ENCODE measurements at places on chromosomes 11 and 22.

DNA sequence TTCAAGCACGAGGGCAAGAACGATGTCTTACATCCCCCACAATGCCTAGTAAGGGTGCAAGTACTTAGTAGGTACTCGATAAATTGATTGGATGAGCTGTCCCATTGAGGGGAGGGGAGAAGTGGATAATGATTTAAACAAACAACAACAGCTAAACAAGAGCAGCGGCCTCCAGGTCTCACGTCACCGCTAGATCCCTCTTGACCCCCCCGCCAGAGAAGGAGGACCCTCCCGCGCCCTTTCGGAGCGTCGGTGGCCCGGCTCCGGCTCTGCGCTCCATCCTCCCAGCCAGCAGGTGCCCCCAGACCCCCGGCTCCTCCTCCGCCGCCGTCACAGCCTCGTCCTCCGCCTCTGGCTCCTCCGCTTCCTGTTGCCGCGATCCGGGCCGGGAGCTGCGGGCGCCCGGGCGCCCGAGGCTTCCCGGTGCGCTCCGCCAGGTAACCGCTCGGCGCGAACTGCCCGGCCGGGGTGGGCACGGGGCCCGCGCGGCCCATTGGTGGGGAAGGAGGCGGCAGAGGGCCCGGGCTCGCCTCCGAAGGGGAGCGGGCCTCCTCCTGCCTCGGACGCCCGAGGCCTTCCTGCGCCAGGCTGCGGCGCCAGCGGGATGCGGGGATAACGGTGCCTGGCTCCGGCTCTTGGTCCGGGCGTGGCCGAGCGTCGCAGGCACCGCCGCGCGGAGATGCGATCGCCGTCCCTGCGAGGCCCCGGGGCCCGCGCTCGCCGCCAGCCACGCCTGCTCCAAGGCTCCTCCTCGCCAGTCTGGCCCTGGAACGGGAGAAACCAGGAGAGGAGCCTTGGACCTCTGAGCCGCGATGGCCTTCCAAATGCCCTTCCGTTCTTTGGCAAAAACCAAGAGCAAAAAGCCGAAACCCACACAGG is at the start of gene TLCD5:
TSS of gene TLCD5 (plus strand) at position 368 of the 879 bp plus-strand sequence. CDS start 2,143 bp downstream, outside the sequence.
- no peak for DNase-seq

GRCh38 chr22:50196256-50196655 is 4.6 kb upstream of the SELENOO start:
- DNase-seq = no peak

DNA sequence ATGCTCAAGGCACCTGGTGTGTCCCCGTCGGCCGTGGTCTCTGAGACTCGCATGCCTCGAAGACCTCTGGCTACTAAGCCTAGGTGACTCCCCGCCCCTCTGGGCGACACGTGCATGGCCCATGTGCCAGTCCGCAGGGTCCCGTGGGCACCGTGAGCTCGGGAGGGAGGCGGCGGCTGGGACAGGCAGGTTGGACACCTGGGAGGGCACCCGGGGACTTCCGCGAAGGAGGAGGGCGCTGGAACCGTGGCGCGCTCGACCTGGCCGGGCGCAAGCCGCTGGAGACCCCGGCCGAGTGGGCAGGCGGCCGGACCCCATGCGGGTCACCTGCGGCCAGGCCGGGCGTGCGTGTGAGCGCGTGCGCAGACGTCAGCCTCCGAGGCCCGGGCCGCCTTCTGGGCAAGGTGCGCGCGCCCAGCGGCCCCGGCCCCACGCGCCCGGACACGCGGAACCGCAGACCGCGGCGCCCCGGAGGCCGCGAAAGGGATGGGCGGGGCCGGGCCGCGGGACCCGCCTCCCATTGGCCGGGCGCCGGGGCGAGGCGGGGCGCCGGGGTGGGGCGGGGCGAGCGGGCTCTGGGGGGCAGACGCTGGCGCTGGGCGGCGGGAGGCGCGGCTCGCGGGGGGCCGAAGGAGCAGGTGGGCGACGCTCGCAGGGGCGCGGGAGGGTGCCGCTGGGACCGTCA is 579 bp upstream of the RASD2 start:
- DNase-seq = no peak

DNA sequence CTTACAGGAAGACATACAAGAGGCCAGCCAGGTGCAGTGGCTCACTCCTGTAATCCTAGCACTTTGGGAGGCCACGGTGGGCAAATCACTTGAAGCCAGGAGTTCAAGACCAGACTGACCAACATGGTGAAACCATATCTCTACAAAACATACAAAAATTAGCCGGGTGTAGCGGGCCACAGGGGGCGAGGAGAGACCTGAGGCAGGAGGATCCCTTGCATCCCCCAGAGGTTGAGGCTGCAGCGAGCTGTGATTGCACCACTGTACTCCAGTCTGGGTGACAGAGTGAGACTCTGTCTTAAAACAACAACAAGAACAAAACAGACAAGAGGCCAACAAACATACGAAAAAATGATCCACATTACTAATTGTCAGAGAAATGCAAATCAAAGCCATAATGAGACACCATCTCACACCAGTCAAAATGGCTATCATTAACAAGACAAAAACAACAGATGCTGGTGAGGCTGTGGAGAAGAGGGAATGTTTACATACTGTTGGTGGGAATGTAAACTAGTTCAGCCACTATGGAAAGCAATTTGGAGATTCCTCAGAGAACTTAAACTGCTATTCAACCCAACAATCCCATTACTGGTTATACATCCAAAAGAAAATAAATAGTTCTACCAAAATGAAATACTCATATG is 498.8 kb upstream of the ARHGAP42 start:
- DNase-seq = no peak

- DNase-seq = no peak
Measured at GRCh38 chr11:46267930-46268329, 9.5 kb upstream of the CREB3L1 start.

- DNase-seq = no peak
Measured at GRCh38 chr11:4522339-4522738, 22.7 kb upstream of the OR52M1 start.

- DNase-seq = no peak
Measured at GRCh38 chr11:71293961-71294782, 41.8 kb upstream of the SHANK2 start.

DNA sequence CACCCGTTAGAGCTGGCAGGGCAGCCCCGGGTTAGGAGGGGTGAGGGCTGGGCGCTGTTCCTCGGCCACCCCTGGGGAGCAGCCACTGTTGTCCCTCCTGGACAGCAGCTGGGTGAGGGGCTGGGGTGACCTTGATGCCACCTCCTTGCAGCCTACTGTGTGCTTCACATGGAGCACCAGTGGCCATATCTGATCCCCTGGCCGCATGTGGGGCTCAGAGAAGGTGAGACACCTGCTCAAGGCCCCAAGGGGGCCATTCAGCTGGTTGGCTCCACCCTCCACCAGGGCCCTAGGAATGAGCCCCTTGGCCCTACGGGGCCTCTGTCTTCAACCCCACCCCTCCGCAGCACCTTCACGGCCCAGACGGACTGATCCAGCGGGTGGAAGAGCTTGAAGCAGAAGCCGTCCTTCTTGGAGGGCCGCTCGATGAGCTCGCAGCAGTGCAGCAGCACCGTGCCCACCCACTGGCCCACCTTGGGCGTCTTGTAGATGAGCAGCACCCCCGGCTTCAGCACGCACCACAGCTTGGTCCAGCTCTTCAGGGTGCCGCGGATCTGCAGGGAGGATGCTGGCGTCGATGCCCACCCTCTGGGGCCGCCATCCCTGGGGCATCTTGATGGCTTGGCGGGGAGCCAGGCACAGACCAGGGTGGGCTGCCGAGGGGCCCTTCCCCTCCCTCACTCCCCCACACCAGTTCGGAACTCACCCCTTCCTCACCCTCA is 44.9 kb downstream of the OSBPL5 start:
- DNase-seq = no peak

- DNase-seq = peak; percentile 64
Measured at GRCh38 chr11:48019217-48019584, 38.8 kb downstream of the PTPRJ start.

- no peak for DNase-seq
Measured at GRCh38 chr22:41557401-41558240, 3.2 kb upstream of the CSDC2 start.

- DNase-seq = no peak
Measured at GRCh38 chr11:12330485-12331231, 46.7 kb upstream of the PARVA start.

GRCh38 chr22:46084943-46085827 is 65.1 kb upstream of the PPARA start:
- no peak for DNase-seq

DNA sequence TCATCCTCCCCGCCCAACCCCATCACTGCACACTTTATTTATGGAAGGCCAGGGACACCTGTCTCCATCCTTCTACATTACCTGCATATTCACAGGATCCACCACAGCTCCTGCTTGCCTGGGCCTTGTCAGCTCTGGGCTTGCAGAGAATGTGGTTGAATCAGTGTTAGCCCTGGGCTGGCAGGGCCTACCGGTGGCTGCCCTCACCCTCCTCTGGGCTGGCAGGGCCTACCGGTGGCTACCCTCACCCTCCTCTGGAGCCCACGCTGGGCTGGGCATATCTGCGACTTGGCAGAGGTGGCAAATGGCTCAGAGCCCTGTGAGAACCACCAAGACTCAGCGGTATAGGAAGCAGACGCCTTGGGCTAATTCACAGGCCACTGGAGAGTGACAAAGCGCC is 300.9 kb downstream of the NTM start:
- DNase-seq = no peak

GRCh38 chr11:414318-414857 is 411 bp downstream of the SIGIRR start:
- DNase-seq = no peak

- no peak for DNase-seq
Measured at GRCh38 chr11:62592989-62593421, 1.7 kb upstream of the TUT1 start.

GRCh38 chr11:114598461-114598860 is 2.9 kb upstream of the NXPE4 start:
- DNase-seq = no peak

GRCh38 chr11:58617976-58618557 is 4.4 kb upstream of the CNTF start:
- no peak for DNase-seq

DNA sequence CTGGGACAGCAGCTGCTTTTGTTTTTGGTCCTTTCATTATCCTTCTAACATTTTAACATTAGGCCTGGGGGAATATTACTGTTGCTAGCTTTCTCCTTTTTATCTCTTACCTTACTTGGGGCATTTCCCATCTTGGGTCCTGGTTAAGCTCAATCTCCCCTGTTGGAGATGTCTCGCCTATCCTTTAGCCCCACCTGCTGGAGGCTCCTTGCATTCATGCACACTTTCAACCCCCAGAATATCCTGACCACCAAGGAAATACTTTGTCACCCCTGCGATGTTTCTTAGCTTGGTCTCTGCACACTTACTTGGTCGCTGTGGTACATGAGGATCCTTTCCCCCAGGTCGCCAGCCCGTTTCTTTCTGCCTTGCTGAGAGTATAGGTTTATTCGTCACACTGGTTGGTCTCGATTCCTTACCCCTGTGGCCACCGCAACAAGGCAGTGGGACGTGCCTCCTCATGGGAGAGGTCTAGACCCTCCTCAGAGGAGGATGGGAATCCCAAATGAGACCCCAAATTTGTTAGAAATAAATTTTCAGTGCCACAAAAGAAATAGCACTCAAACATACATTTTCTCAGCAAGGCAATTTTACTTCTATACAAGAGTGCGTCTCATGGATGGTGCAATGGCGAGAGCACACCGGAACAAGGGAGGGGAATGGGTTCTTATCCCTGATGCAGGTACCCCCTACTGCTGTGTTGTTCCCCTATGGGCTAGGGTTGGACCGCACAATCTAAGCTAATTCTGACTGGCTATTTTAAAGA is 5.4 kb upstream of the TXN2 start:
- no peak for DNase-seq

DNA sequence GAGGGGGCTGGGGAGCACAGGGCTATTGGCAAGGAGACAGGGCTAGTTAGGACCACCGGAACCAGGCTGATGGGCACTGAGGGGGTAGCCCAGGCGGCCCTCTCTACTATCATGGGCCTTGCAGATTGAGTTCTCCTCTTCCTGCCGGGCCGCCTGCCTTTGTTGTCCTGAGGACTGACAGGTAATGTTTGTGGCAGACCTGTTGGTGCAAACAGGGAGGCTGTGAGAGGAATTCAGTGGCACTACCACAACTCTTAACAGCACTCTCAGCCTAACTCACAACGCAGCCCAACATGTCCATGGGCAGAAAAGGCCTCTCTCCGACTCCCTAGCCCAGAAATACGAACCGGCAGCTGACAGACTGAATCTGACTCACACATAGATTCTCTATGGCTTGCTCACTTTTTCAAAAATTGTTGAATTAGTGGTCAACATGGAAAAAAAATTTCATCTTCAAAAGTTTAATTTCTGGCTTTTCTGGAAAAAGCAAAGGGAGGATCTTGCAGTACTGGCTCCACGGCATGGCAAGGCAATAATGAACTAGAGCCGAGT is 11.4 kb downstream of the KCNJ5 start:
- DNase-seq = no peak

DNA sequence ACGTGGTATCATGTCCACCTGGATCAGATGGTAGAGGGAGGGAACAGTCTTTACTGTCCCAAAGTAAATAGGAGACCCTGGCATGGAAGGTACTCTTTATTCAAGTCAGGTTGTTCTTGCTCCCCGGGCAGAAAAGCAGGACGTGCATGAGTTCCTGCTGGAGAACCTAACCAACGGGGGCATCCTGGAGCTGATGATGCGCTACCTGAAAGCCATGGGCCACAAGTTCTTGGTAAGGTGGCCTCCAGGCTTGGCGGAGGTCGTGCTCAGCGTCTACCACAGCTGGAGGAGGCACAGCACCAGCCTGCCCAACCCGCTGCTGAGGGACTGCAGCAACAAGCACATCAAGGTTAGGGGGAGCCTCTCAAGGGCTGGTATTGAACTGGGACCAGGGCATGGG is 48.7 kb downstream of the CABIN1 start:
- DNase-seq = no peak

- DNase-seq = no peak
Measured at GRCh38 chr11:47593934-47594855, at the start of gene C1QTNF4. Gene C1QTNF4 (minus strand): TSS chr11:47594411. CDS start chr11:47590810, 3,601 bp downstream.

DNA sequence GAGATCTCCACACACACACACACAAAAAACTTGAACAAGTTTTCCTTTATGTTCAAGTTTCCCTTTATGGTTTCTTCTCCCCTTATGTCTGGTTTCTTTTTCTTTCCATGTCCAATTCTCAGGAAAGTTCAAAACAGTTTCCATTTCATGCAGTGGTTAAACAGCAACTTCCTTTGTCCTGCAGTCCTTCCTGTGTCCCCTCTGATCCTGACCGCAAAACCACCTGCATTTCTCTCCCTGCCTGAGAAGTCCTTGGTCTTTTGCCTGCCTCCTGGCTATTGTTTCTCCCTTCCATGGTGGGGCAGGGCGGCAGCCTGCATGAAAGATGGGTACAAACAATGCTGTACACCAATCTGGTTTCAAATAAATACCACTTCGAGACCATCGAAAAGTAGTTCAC is 58.3 kb upstream of the SORL1 start:
- no peak for DNase-seq

DNA sequence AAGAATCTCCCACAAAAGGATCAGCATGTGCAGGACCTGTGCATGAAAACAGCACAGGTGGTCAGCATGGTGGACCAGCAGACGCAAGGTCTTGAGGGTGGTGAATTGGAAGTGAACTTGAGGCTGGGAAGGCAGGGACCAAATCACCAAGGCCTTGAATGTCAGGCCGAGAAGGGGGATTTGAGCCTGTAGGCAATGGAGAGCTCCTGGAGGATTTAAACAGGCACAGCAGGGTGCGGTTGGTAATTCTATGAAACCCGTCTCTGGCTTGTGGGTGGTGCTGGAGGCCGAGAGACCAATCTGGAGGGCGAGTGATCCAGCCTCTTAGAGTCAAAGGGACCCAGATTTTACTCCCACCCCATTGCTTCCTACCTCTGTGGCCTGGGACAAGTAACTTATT is 2.4 kb downstream of the TSKU start:
- DNase-seq = no peak

GRCh38 chr11:31643857-31644256 is 134.3 kb downstream of the ELP4 start:
- no peak for DNase-seq
